Hematopoietic multipotent progenitor cell treated with erythropoietin and hydrocortisone succinate and interleukin-3 and kit ligand, for 4 days (in vitro differentiated cells): ENCODE measurements at places on chromosomes 13 and 19.
A peak's percentile ranks its signal among the peaks of the same experiment; 100 is the strongest.

DNA sequence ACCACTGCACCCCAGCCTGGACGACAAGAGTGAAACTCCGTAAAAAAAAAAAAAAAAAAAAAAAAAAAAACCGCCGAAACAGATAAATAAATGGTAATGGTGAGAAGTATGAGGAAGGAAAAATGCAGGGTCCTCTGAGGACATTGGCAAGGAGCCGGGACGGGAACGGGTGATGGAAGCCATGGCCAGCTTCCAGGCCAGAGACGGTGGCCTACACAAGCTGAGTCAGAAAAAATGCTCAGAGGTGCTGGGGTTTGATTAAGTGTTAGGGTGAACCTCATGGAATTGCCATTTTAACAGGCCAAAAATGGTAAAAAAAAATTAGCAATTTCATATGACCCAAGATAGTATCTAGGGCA lies 866 bp upstream of the ZSWIM4 start:
- DNase-seq, result peak; percentile 62

- no peak for DNase-seq
Observed at GRCh38 chr19:6261883-6262282, 17.9 kb downstream of the MLLT1 start.

DNA sequence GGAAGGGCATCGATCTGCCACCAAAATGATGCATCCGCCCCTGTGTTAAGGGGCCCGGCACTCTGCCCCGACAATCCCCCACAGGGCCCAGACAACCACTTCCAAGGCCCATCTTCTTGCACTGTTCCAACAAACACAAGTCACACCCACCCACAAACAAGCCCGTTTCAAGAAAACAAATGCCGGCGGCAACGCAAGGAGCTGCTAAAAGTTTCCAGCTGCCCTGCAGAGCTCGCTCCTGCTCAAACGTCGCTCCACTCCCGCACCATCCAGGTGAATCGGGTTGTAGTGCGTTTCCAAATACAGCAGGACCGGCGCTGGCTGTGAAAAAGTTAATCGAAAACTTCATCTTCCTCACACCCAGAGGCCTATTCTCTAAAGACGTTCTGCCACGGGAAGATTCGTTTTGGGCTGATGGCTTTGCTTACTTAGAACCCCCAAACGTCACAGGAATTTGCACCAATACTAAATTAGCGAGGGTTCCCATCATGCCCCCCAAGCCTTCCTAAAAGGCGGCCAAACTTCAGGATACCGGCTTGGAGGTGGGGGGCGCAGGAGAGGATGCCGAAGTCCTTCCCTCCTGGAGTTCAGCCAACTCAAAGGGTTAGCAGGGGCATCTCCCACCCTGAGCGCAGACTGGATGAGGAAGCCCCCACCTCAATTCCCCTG lies 107.4 kb upstream of the DOCK9 start:
- DNase-seq, result no peak

GRCh38 chr13:37109051-37109678 lies 3.7 kb upstream of the CSNK1A1L start:
- DNase-seq, result peak; percentile 54

- DNase-seq, result no peak
Observed at GRCh38 chr19:10406191-10406590, 2.8 kb upstream of the CDC37 start.

DNA sequence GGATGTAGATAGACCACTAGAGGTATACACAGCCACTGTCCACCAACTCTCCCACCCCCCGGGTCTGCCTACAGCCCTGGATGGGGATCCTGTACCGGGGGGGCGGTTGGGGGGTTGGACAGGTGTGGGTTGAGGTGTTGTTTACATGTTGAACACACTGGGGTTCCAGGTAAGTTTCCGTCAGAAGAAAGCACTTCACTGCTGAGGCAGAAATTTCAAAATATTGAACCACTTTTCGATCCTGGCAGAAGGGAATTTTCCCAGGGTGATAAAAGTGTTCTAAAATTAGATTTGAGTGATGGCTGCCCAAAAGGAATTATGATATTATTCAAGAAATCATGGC lies 6.6 kb upstream of the CEACAM16 start:
- no peak for DNase-seq

DNA sequence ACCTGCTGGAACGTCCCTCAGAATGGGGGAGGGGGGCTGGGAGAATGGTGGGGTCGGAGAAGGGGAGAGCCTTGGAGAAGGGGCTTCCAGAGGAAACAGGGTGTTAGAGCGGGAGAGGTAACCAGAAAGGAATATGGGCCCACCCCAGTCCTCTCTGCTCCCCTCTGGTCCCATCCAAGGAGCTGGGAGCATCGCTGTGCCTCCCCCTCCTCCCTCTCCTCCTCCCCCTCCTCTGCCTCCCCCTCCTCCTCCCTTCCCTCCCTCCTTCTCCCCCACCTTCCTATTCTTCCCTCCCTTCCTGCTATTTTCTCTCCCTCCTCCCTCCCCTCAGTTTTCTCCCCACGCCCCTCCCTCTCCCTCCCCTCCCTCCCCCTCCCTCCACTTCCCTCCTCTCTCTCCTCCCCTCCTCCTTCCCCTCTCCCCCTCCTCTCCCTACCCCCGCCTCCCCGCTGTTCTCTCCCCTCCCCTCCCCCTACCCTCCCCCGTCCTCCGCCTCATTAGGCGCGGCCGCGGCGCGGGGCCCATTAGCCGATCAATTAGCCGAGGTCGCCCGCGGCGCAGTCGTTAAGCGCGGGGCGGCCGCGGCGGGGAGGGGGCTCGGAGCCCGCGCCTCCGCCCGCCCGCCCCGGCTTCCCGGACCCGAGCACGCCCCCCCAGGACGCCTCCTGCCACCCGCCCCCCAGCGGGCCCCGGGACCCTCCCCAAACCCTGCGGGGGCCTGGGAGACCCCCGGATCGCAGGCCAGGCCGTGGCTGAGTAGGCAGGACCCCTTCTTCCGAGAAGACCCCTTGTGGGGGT lies 15.4 kb downstream of the TLE5 start:
- peak; percentile 52 for DNase-seq

DNA sequence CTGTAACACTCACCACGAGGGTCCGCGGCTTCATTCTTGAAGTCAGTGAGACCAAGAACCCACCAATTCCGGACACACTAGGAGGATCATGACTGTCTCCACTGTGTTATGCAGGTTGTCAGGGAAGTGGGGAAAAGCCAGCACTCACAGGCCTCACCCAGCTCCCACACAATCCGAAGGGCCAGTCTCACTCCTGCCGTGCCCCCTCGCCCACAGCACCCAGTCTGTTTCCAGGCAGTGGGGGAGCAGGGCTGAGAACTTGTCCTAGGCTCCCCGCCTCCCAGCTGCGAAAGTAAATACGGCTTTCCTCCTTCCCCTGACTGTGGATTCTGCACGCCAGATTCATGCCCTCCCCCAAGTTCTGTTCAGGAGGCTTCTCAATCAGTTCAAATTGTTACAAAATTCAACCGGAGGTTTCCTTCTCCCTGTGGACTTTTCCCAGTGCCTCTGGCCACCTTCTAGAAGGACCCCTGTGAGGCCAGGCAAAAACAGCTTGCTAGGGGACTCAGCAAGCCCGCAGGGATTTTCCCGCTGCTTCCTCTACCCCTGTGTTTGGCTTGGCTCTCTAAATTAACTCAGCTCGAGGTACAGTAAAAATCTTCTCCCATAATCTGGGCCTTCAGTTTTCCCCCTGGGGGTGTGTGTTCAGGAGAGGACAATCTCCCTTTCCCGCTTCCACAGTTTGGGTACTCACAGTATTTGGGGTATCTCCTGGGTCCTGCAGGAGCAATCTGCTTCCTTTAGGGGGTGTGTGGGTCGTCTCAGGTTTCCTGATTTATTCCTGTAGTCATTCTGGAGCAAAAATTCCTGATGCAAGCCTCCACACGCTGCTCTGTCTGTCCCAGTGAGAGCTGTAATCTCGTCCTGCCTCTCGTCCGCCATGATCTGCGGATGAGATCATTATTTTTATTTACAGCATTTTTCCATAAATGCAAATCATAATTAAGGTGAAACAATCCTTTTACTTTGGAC lies 899.8 kb downstream of the GPC5 start:
- DNase-seq, result no peak
